ENCODE measurements at places on chromosomes 11 and 22.

GRCh38 chr11:122059565-122059964 lies 56.5 kb downstream of the BLID start:
- DNase-seq: no peak

GRCh38 chr22:36191106-36191836 lies 10.3 kb downstream of the APOL4 start:
- DNase-seq: no peak

- no peak for DNase-seq
Measured at GRCh38 chr11:64650923-64651523, 60.0 kb downstream of the SLC22A12 start.

GRCh38 chr11:86186386-86186785 lies 58.2 kb upstream of the EED start:
- DNase-seq: no peak

DNA sequence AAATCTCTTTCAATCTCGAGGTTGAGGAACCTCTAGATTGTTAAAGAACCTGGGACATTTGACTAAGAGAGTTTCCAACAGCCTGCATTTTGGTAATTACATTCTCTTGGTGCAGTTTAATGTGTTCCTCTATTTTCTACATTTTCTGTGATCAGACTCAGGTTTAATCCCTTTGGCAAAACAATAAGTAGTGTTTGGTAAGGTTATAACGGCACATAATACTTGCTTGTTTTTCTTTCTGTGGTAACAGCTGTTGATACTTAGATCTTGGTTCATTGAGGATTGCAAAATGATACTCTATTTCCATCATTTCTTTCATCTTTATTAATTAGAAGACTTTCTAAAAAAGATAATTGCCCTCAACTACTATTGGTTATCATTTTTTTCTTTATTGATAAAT lies 271.3 kb downstream of the SBF2 start:
- no peak for DNase-seq

GRCh38 chr22:48358886-48359612 lies 1468.6 kb downstream of the BRD1 start:
- no peak for DNase-seq

- DNase-seq: no peak
Measured at GRCh38 chr11:44559207-44559939, 6.1 kb upstream of the CD82 start.

DNA sequence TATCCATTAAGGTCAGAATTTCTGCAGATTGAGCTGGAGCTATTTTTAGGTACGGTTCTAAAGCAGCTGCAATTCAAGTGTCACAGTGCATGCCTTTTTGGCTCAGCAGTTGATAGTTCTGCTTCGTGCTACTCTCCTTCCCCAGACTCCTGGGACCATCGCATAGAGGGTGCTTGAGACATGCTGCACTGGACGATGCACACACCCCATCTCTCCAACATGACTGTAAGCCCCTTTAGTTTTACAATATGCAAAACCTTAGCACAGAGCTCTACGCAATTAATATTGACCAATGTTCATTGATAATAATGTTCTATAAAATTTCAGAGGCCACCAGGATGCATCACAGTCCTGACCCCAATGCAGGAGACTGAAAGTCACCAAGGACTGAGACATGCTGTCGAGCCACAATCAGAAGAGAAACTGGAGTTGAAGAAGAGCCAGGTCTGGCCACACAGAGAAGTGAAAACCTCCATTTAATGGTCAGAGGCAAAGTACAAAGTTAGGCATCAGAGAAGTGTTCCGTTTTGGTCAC lies 120.9 kb upstream of the ZC3H12C start:
- no peak for DNase-seq

DNA sequence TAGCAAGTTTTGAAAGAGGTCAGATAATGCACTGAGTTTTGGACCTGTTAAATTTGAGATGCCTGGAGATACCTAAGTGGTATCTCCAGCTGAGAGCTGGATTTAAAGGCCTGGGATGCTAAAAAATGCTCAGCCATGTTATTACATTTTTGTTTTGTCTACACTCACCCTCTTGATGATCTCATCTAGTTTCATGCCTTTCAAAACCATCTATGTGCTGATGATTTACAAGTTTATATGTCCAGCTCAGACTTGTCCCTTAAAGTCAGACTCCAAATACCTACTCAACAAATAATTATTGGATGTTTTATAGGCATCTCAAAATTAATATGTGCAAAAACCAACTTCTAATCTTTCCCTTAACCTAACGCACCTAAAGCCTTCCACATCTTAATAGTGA lies 103.6 kb upstream of the OR9G4 start:
- DNase-seq: no peak

DNA sequence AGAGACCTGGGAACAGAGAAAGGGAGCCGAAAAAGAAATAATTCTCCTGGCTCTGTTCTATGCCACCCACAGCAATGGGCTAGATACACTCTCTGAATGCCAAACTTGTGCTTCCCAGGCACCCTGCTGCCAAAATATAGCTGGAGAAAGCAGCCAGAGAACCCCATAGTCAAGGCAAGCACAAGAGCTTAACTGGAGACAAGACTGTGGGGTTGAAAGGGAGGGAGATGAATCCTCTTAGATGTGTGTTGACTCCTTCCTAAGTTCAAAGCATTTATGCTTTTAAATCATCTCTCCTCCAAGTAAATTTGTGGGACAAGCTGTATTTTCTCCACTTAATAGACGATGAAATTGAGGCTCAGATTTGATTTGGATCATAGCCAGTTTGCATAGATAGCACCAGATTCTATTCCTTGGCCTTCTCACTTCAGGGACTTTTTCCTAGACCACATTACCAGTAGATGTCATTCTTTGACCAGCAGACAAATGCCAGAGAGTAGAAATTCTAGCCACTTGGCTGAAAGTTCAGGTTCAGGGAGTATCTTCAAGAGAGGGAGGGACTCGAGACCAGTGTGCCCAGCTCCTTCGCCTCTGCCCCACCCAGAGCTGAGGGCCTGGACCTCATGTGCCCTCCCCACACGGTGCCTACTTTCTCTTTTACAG lies 16.5 kb upstream of the ETS1 start:
- DNase-seq: no peak

GRCh38 chr11:77107950-77108349 lies 5.3 kb downstream of the OMP start:
- no peak for DNase-seq

GRCh38 chr11:124920870-124921609 lies 2.0 kb downstream of the HEPN1 start:
- peak; percentile 73 for DNase-seq

DNA sequence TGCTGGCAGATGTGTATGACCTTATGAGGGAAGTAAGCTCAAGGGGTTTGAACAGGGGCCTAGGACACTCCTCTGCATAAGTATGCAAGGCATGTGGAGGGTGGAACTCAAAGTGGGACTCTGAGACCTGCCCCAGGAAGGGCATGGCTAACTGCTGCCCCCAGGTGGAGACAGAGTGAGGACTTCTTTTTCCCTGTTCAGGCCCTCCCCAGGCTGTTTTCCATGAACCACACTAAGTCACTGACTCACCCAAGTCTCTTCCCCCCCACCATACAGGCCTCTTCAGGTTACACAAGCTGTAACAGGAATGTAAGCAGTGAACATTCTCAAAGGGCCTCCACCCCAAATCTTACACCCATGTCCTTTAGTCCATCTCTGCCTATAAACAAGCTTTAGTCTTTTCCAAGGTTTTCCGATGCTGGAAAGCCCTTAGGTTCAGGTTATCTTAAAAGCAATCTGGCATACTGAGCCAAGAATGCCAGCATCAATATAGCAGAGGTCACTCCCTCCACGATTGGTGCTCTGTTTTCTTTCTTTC lies 13.1 kb downstream of the EEF1G start:
- no peak for DNase-seq

- DNase-seq: no peak
Measured at GRCh38 chr11:8956860-8957259, 7.4 kb downstream of the TMEM9B start.

DNA sequence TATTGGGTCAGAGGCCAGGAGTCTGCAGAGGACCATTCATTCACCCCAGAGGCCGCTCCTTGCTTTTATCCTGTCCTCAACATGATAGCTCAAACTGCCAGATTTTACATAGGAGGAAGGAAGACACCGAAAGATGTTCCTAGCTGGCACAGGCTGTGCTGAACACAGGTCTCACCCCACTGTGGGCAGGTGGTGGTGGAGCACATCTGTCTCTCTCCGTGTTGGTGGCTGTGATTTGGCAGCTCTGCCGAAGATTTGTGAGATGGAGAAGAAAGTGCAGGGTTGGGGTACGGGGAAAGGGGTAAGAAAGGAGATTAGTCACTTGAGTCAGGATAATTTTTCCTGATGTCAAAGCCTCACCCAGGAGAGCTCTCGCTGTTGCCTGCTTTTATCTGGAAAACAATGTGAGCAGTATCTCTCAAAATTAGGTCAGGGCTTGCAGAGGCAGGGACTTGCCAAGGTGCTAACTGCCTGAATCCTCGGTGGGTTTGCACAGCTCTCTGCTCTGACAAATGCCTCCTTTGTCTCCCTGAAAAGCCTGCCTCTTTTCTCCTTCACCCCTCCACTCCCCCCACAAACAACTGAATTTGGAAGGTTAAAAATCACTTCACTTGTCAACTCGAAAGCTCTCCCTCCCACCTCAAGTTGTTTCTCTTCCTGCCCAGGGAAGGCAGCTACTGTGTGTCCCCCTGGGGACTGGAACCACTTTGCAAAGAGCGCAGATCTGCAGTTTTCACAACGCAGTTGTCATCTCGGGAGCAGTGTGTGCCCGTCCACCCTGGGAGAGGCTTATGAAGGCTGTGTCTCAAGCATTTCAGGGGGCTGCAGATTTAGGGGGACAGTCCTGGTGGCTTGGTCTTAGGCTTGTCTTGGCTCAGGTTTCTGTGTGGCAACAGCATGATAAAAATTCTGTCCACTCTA lies 299.7 kb downstream of the ST3GAL4 start:
- DNase-seq: no peak

DNA sequence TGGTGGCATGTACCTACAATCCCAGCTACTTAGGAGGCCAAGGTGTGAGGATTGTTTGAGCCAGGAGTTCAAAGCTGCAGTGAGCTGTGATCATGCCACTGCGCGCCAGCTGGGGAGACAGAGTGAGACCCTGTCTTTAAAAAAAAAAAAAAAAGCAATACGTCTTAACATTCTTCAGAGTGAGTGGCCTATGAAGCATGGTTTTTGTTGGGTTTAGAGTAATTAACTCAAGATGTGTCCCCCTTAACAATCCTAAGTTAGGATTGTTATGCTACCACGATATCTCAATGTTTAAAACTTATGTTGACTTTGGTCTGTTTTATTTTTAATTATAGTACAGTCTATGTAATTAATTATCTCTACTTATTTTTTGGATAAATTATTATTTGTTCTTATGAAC lies 156.1 kb downstream of the HIPK3 start:
- DNase-seq: no peak

DNA sequence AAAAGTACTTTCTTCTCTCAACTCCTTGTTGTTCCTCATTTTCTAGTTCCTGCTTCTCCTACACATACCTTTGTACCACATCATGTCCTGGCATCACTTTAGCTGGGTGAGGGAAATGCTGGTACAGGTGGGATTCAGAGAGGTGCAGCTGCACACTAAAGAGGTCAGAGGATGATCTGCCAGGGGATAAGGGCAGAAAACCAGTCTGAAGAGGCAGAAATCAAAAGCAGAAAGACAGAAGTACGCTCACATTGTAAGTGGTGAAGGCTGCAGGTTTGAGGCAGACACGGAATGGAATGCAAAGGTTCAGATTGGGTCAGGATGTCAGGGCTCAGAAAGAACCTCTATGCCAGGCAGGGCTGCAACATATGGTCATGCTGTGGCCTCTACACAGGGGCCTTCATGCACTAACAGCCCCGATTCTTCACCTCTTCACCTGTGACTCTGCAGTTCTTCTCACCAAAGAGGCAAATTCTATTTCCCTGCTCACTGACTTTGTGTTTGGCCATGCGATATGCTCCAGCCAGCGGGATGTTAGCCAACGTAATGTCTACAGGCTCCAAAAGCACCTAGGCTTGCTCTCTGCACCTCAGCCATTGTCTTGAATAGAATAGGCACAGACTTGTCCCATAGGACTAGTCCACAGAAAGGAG lies 373.7 kb downstream of the NXPE2 start:
- DNase-seq: no peak

- DNase-seq: no peak
Measured at GRCh38 chr11:117929916-117930570, 841 bp upstream of the TMPRSS13 start.

GRCh38 chr11:46386005-46386578 lies 4.6 kb downstream of the MDK start:
- no peak for DNase-seq

DNA sequence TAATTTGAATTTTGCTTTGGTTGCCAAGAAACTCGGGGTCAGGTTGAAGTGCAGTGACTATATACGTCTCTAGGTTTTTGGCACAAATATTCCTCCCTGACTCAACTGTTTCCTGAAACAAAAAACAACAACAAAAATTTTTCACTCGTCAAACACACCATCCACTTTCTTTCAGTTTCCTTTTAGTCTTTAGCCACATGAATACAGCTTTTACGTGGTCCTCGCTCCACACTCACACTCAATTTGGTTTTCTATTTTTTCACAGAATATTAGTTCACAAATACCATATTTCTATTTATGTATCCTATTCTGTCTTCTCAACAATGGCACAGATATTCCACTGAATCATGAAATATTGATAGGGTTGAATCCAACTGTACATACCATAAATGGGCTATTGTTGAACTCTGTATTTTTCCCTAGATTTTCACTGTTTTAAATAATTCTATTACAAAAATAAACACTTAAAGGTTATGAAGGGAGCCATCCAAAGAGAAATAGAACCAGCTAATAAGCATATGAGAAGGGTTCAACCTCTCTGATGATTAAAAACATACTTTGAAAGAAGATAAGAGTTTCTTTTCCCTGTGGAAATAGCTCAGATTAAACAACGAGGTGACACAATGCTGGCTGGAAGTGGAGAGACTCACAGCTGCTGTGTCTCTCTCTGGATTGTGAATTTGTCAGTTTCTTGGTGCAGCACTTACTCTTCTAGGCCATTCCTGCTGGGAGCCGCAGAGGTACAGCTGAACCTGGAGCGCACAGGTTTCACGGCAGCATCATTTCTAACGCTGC lies 5.1 kb upstream of the FBLN1 start:
- no peak for DNase-seq

GRCh38 chr11:16966930-16967671 lies 47.1 kb downstream of the PLEKHA7 start:
- no peak for DNase-seq

GRCh38 chr11:40190294-40190693 lies 1269.2 kb downstream of the LRRC4C start:
- DNase-seq: no peak

- DNase-seq: no peak
Measured at GRCh38 chr11:8917157-8917825, 6.3 kb downstream of the AKIP1 start.

- DNase-seq: no peak
Measured at GRCh38 chr22:44410451-44410991, 87.5 kb downstream of the RTL6 start.

DNA sequence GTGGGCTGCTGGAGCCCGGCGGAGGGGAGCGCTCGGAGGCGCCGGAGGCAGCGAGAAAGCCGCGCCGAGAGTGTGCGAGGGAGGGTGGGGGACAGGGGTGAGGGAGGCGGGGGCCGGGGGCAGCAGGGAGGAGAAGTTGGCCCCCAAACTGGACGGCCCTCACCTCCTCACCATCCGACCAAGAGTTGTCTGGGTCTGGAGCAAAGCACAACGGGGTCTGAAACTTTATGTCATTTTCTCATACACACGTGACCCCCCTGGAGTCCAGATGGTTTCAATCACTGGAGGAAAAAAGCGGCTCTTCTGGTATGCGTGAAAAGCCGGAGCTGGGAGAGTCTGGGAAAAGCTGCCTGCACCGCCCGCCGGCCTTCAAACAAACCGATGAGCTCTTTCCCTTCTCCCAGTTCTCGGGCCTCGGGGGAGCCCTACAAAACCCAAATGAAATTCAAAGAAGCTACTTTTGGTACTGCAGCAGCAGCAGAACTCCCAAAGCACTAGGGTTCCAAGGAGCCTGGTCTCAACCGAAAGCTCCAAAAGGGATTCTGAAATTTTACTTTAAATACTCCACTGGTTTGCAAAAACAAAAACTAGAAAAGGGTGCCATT lies 39.7 kb upstream of the AKIP1 start:
- DNase-seq: no peak
